ENCODE measurements at places on chromosomes 1 and 21. TPM values are rescaled to one million over a fixed set of nuclear protein-coding genes. Genes with fewer than 3 reads are reported as not detected.

- DNase-seq, result no peak
Observed at GRCh38 chr1:30161953-30162352, 561.4 kb downstream of the MATN1 start.

DNA sequence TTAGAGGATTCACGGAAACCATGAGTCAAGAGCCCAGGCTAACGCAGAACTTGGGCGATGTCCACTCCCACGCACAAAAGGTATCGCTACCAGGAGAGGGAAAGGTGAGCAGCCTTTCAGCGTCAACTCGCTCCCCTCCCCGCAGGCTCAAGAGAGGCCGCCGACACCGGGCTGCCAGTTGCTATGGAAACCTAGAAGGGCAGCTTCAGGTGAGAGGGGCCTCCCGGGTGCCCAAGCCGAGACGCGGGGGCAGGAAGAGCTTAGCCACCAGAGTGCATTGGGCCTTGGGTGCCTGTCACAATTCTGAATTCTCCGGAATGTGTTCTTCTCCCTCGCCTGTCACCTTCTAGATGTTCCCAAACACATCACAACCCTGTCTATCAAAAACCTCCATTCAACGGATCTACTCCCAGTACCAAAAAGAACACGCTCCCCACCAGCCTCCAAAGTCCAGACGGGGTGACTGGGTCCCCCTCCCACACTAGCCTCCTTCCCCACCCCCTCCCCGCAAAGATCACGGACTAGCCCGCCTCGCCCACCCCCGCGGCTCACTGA is 694 bp downstream of the MEAF6 start:
- no peak for DNase-seq

DNA sequence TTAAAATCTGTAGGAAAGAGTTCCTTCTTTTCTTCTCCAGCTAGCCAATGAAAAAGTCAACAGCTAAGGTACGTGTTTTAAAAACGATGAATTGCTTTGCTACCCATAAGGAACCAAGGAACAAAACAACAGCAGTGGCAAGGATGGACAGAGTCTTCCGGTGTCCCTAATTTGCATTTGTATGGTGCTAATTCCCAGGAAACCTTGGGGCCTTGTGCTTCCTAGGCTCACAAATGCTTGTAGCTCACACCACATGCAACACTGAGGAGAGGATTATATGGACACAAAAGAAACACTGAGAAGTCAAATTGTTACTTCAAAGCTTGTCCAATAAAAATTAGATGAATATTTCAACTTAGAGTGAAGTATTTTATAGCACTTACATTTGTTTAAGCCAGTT is 1.8 kb upstream of the PGBD5 start:
- DNase-seq, result no peak

GRCh38 chr21:36788120-36788638 is 89.3 kb downstream of the SIM2 start:
- peak; percentile 16 for DNase-seq

The TMPRSS15 gene
- polyA plus RNA-seq, result 0.01 TPM

- no peak for DNase-seq
Observed at GRCh38 chr1:225607355-225607754, 45.6 kb downstream of the ENAH start.
